ENCODE measurements at places on chromosomes 2 and 18.

GRCh38 chr2:85584857-85585780 is 888 bp downstream of the VAMP5 start:
- no peak for DNase-seq

- no peak for DNase-seq
Observed at GRCh38 chr2:172409042-172409441, 18.3 kb upstream of the ITGA6 start.

- DNase-seq, result no peak
Observed at GRCh38 chr2:154697418-154698252, 860 bp upstream of the KCNJ3 start.

DNA sequence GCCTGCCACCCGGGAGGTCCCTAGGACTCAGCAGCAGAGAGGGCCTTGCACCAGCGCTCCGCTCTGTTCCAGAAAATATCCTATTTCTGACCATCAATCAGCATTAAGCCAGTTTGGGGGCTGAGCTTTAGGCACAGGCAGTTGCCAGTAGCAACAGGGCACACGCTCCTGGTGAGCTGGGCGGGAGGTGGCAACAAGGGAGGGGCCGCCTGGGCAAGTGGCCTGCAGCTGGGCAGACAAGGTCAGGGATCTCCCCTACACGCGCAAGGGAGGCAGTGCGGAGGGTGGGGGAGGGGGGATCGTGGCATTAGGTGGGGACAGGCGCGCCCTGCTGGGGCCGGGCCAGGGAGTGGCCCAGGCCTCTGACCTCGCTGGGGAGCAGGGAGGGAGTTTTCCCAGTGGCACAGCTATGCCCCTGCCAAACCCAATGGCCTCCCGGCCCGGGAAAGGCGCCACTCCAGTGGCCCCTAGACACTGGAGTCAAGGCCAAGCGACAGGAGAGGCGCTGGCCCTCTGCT is 302.8 kb downstream of the NCKAP5 start:
- no peak for DNase-seq

DNA sequence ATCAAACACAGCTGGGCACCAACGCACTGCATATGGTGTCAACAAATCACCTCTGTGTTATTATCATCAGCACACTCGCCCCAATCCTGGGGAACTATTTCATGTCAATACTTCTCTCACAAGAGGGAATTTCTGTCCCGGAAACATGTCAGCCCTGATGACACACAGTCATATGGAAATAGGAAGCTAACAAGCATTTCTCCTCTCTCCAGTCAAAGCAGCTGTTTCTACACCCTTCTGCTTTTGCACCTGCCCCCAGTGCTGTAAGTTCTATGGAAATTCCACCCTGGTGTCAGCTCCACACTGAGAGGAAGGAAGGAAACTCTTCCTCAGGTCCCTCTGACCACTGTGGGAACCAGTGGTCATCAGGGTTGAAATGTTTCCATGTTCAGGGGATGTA is 447.6 kb upstream of the ID2 start:
- no peak for DNase-seq

GRCh38 chr2:165401285-165401852 is 68.1 kb upstream of the CSRNP3 start:
- DNase-seq, result peak; percentile 78

GRCh38 chr2:105812180-105813044 is 67.7 kb downstream of the NCK2 start:
- no peak for DNase-seq

- no peak for DNase-seq
Observed at GRCh38 chr2:44351088-44351487, 10.2 kb downstream of the PREPL start.

GRCh38 chr2:241355983-241356870 is at the start of gene FARP2:
Gene FARP2 (plus strand): TSS chr2:241356285. CDS start chr2:241373108, 16,823 bp downstream.
- DNase-seq, result peak; percentile 99

DNA sequence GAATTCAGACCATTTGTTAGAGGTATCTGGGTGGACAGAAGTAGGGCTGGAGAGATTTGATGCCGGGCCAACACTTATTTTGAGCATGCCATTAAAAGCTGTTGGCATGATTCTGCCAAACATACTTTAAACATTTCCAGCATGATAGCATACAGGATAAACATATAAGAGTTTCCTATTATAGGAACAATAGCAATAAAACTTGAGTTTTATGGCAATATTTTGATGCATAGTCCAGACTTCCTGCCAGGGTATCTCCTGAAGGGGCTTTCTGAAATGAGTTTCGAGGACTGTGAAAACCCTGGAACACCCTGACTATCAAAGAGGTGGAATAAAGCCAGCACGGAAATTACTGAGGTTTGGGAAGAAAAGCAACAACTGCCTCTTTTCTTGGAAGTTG is 1398.0 kb upstream of the NXPH2 start:
- no peak for DNase-seq

- DNase-seq, result no peak
Observed at GRCh38 chr2:208266553-208266893, 468 bp downstream of the PIKFYVE start.

GRCh38 chr18:43484710-43485109 is 207.4 kb upstream of the SYT4 start:
- no peak for DNase-seq

GRCh38 chr2:137964859-137965459 is 686 bp downstream of the HNMT start:
- no peak for DNase-seq

Data from NB4 (cell line).